GM19239 (cell line): ENCODE measurements at places on chromosomes 11 and 22.

- no peak for DNase-seq
These were observed 94.5 kb downstream of the ME3 start for GRCh38 chr11:86577644-86578636.

DNA sequence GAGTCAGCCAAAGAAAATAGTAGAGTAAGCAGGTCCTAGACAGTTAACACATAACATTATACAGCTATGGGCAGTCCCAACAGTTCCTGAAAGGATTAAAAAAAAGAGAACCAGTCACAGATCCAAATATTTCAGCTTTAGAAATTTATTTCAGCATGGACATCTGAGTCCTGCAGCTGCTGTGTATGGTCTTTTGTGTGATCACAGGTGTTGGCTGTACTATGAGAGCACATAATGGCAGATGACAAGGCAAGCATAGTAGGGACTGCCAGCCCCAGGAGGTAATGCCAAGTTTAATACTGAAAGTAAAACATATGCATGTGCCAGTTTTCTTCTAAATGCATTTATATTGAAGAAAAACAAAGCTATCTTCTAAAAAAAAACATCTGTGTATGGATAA lies 158.1 kb downstream of the GRIA4 start:
- DNase-seq, result no peak

GRCh38 chr11:9277176-9277575 lies 12.0 kb upstream of the DENND5A start:
- DNase-seq, result no peak

GRCh38 chr22:39383841-39384625 lies 15.5 kb upstream of the TAB1 start:
- DNase-seq, result no peak

DNA sequence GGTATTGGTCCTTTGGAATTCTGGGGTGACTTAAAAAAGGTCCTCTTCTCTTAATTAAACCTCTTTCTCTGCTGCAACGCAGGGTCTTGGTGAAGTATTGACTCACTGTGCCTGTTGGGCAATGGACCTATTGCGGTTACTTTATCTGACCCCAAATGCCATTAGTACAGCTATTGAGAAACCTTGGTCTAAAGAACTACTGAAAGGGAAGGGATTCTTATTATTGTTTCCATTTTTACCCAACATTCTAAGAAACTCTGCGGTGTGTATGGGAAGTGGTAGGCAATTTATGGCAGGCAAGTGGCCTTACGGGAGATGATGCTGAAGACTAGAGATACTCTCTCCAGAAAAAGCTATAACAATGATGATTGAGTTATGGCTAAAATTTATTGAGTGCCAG lies 12.5 kb downstream of the SLC6A5 start:
- no peak for DNase-seq

GRCh38 chr22:35894937-35895708 lies 133.5 kb downstream of the RBFOX2 start:
- DNase-seq, result no peak

- no peak for DNase-seq
These were observed 553 bp downstream of the CD3D start for GRCh38 chr11:118341815-118342489.

DNA sequence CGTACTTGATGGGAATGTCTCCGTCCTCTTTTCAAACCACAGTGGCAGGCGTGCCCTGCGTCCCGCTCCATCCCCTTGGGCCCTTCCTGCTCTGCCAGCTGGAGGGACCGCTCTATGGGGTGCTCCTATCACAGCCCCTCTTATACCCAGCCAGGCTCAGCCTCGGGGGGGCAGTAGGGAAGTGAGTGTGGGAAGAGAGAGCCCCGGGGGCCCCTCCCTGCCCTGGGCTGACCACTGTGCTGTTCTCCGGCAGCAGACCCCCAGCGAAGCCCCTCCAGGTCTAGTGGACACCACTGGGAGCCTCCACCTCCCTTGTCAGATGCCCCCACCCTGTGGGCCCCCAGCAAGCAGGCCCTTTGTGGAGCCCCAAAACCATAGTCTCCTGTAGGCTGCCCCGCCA lies 572.5 kb downstream of the BRD1 start:
- DNase-seq, result no peak

- DNase-seq, result no peak
These were observed 16.4 kb downstream of the SLC5A1 start for GRCh38 chr22:32059426-32059825.

- no peak for DNase-seq
These were observed 403.2 kb downstream of the NTM start for GRCh38 chr11:131773626-131774025.

DNA sequence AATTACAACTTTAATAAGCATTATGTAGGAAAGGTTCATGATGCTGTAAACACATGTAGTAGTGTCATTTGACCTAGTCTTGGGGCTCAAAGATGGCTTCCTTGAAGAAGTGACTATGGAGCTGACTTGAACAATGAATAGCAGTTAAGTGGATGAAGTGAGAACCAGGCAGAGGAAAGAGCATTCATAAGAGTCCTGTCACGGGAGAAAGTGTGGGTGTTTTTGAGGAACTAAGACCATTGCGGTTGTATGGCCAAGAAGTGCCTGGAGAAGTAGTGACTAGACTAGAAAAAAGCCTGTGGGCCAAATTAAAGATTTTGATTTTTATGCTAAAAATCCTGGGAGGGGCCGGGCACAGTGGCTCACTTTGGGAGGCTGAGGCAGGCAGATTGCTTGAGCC lies 7.2 kb upstream of the IL18BP start:
- no peak for DNase-seq

DNA sequence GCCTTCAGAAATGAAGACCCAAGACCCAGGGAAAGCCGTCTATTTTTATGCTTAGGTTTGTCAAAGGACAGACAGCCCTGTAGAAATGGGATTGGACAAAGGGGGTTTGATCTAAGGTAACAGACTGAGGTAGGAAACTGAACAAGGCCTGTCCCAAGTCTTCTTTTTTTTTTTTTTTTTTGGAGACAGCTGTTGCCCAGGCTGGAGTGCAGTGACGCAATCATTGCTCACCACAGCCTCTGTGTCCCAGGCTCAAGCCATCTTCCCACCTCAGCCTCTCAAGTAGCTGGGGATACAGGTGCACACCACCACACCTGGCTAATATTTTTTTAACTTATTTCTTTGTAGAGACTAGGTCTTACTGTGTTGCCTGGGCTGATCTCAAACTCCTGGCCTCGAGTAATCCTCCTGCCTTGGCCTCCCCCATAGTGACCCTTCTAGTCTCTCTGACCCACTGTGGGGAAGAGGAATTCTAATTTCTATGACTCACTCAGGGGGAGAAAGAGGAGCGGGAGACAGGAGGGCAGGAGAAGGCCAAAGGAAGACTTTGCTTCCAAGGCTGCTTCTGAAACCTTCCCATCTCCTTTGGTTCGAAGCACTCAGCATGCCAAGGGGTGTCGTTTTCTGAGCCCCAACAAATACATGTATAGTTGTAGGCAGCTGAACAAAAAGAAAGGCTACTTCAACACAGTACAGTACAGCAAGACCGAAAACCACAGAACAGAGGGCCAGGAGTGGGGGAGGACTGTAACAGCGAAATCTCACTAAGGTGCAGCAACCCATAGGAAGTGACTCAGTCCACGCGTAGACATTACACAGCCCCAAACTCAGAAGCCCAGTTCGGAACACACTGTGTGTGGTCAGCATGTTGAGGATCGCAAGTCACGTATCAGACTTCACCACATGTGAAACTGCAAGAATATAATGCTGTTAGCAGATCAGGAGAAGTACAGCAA lies 872 bp downstream of the TMA7B start:
- DNase-seq, result peak; percentile 66

GRCh38 chr22:22245935-22246525 lies 1.4 kb downstream of the VPREB1 start:
- no peak for DNase-seq

DNA sequence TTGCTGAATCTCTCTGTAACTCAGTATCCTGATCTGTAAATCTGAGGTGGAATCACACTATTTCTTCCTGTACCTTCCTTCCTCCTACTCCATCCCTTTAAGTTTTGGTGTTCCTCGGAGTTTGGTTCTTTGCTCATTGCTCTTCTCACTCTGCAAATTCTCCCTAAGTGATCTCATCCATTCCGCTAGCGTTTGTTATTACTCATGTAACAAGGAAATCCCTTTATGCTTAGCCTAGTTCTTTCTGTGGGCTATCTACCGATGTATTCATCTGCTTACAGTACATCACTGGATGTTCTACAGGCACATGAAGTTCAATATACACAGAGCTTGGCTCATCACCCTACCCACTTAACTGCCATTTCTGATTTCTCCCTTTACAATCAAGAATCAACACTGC lies 1.6 kb upstream of the CEP295 start:
- DNase-seq, result no peak

GRCh38 chr22:39524089-39524752 lies 3.9 kb downstream of the ATF4 start:
- no peak for DNase-seq

DNA sequence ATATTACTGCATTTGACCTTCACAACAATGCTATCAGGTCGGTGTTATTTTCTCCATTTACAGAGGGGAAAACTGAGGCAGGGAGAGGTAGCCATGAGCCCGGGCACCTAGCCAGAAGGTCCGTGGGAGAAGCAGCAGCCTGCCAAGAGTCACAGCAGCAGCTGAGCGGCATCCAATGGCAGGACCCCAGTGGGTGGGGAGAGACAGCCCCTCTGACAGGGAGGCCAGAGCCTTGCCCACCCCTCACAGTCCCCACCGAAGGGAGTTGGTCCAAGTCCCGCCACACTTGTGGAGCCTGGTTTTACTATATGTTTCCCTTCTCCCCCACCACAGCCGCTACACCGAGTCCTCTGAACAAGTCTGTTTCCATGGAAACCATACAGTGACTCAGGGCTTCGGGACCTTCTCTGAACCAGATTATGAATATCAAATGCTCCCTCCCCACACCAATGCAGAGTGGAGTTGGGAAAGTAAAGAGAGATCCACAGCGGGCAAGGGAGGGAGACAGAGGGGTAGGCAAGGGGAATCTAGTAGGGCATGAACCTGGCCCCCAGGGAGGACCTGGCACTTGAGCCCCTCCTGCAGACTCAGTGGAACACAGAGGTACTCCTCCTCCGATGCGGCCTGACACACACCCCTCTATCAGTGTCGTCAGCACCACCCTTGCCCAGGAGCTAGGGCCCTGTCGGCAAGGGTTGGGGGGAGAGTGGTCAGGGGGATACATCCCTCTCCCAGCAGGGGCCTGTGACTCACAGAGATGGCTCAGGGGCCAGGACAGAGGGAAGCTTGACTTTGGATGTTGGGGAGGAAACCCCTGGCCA lies 2.5 kb downstream of the CHST1 start:
- DNase-seq, result no peak

- DNase-seq, result no peak
These were observed 51.8 kb downstream of the SLN start for GRCh38 chr11:107660066-107660465.

DNA sequence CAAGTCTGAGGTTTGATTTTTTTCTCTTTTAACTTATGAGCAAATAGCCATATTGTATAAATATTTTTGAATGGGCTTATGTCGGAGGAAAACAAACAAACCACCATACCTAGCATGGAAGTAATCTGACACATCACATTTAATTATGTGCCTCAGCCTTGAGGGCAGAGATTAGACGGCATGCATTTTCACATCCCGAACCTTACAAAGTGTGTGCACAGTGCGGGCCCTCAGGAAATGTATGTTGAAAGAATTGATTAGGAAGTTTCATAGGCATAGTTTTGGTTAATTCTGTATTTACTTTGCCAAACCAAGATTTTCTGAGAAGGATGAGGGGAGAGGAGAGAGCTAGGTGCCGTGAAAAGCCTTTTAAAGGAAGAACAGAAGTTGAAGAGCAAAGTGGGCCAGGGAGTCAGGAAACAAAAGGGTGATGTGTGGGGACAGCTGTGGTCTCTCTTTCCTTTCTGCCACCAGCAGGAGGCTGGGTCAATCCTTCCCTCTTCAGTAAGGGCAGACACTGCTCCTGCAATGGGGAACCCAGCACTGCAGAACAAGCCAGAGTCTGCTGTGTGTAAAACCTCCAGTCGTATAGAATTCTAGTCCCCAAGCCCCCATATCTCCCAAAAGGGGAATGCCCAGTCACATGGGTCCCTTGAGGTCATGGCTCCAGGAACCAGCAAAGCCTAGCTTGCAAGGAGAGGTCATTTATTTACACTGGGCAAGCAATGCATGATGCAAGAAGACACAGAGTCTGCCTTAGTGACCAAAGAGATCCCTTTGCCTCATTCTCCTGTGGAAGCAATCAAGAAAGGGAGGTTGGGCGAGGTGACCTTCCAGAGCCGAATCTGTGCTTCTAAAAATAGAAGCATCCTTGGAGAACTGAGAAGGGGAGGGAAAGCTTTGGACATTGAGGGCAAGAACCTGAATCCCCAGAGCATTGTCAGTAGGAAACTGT lies 71.1 kb upstream of the OLFML1 start:
- no peak for DNase-seq

- DNase-seq, result no peak
These were observed 23.8 kb downstream of the CD82 start for GRCh38 chr11:44589301-44589700.

DNA sequence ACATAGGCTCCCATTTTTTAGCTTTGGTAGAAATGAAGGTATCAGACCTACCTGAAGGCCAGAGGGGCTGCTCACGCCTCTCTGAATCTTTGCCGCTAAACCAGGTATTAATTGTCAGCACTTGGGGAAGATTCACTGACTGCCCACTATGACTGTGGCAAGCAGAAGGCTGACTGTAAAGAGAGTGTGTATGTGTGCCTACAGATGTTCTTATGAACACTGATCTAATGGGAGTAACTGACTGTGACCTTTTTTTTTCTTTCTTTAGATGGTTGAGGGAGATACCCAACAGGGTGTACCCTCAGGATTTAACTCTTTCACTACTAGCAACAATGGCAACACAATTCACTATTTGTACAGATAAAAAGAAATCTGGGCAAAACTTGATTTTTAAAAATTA lies at the start of gene RAG2:
Gene RAG2, minus strand, starts transcription at position 186 of the 400 bp plus-strand sequence. CDS start 4,068 bp downstream, outside the sequence.
- no peak for DNase-seq

DNA sequence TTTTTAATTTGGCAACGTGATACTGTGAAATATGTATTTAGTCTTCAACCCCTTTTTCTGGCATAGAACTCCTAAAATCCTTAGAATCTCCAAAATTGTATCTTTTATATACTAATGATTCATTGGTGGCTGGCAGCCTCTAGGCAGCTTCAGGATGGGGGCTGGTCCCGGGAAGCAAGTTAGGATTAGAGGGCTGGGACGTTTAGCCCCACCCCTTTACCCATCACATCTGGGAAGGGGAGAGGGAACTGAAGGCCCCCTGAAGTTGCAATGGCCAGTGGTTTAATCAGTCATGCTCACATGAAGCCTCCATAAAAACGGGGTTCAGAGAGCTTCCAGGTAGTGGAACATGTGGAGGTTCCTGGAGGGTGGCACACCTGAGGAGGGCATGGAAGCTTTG lies 7.1 kb downstream of the IL17RA start:
- DNase-seq, result no peak

DNA sequence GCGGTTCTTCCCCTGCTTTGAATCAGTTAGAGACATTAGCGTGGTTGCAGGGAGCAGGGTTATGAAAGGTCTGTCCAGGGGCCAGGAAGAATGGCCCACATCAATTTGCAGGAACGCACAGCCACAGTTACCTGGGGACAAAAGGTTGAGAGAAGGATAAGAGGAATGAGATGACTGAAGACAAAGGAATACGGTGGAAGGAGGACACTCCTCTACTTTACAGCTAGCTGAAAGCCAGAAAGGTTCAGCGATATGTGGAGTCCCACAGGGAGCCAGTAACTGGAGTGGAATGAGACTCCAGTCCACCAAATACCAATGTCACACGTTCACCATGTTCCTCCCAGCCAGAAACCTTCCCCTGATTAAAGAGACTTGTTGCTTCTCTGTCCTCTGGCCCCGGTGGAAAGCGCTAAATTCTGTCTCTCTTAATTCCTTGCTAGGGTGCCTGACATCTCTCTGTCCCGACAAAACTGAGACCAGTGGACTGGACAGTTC lies 10.7 kb downstream of the XNDC1N start:
- DNase-seq, result no peak

- DNase-seq, result no peak
These were observed 4.7 kb downstream of the SPA17 start for GRCh38 chr11:124678416-124678815.
